ENCODE measurements at places on chromosomes 3 and 15.

GRCh38 chr3:46693892-46694226 is 380 bp upstream of the ALS2CL start:
- no peak for DNase-seq

- DNase-seq, result no peak
Measured at GRCh38 chr15:78684657-78685056, 43.6 kb upstream of the CHRNB4 start.

DNA sequence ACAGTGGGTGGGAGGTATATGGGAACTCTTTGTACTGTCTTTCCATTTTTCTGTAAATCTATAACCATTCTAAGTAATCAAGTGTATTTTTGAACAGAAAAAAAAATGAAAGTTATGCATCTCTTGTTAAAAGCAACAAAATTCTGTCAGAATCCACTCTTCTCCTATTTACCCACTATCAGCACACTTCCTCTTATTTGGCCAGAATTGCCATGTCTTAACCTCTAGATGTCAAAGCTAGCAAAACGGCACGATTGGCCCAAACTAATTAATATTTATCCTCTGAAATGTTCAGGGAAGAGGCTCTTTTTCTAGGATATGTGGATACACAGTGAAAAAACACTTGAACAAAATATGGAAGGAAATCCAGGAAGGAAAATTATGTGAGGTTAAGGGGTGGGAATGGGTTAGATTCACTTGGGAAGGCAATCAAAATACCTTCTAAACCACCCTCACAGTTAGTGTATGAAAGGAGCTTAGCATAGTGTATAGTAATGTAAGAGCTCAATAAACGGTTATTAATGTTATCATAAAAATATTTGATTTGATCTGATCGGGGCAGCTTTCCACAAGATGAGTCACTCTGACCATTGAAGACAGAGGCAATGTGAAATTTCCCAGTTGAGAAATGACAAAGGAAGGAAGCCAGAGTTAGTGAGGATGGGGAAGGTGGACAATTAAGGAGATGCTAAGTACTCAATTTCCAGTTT is 20.1 kb upstream of the TGFBR2 start:
- DNase-seq, result no peak

- no peak for DNase-seq
Measured at GRCh38 chr15:70650567-70651302, 112.6 kb downstream of the UACA start.

DNA sequence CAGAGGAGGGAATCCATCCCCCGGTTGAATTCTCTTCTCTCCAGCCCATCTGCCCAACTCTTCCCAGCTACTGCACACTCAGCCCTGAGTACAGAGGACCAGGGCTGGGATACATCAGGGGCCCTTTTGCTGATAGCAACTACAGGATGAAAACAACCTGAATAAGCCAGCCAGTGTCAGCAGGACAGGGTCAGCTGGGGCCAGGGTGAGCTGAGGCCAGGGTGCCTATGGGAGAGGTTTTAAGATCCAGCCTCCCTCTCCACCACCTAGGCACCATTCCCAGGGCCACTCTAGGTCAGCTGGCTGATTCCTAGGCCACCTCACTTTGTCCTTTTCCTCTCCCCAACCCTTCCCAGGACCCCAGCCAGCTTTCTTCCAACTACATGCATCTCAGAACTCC is 83.8 kb downstream of the MRPL46 start:
- DNase-seq, result no peak
